Renal cortex interstitium (tissue), 15 donors: ENCODE measurements at places on chromosomes 6 and 20. TPM values are rescaled to one million over a fixed set of nuclear protein-coding genes. Genes with fewer than 3 reads are reported as not detected.

DNA sequence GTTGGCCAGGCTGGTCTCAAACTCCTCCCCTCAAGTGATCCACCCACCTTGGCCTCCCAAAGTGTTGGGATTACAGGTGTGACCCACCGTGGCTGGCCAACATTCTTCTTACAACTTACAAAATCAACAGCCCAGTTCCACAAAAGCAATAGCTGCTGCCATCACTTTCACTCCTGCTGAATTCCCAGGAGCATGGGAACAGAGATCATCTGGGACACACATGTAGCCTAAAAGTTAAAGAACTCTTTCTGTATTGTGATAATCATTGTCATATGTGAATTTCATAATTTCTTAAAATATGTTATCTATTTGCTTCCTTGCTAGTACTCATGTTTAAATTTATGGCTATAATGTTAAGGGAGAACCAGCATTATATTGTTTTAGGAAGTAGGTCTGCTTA is 51.7 kb downstream of the NCOA6 start:
- no peak for DNase-seq

GRCh38 chr6:5813625-5814027 is 193.1 kb downstream of the NRN1 start:
- no peak for DNase-seq

- no peak for DNase-seq
These were observed 118.4 kb upstream of the TRAF3IP2 start for GRCh38 chr6:111724039-111724438.

DNA sequence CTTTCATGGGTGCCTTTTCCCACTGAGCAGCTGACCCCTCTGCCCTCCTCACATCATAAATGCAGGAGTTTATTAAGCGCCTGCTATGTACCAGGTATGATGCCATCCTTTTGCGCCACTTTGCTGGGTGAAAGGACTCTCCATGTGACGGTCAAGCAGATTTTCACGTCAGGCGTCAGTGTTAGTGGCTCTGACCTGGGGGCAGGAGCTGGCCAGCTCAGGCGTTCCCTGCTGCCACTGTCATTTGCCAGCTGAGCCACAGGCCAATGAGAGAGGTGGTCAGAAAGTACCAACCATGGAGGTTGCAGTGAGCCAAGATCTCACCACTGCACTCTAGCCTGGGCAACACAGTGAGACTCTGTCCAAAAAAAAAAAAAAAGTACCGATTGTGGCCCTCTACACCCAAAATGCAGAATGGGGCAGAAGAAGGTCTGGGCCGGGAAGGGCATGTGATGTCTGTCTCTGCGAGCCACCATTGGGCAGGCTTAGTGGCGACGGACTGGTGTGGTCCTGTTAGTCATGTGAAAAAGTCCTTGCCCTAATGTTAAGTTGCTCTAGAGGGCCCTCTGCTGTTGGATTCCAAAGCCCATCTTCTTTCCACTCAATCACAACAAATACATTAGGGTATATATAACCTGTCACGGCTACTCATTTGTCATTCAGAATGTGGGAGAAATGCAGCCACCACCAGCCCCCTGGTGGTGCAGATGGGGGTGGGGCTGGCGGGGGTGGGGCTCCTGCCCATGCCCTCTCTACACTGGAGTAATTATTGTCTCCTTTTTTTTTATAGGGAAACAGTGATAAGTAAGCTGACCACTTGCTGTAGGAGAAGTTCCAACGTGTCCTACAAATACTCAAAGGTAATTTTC is 18.4 kb upstream of the SLC22A1 start:
- DNase-seq, result no peak

- DNase-seq, result no peak
These were observed 28.4 kb upstream of the APMAP start for GRCh38 chr20:25020901-25021301.

DNA sequence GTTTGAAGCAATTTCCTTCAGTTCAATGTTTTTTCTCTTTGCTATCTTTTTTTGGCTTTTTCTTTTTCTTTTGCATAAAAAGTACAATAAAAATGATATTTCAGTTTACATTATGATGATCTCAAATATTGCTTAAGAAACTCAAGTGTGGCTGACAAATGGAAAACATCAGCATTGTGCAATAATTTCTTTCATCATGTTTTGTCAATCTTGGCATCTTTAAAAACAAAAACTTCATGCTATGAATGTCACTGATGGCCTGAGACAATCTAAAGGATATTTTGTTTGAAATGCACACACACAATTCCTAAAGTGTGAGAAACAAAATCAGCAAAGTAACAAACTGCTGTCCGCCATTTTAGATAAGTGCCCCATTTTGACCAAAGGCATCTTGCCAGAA is 13.9 kb upstream of the MTCL3 start:
- no peak for DNase-seq

DNA sequence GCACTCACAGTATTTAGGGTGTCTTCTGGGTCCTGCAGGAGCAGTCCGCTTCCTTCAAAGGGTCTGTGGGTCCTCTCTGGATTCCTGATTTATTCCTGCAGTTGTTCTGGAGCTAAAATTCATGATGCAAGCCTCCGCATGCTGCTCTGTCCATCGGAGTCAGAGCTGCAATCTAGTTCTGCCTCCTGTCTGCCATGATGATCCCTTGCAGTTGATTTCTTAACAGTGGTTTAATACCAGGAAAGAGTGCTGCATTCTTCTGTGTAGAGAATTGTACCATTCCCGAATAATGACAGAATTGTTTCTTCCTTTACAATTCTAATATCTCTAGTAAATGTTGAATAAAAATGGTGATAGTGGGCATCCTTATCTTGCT is 72.0 kb upstream of the B3GAT2 start:
- no peak for DNase-seq

DNA sequence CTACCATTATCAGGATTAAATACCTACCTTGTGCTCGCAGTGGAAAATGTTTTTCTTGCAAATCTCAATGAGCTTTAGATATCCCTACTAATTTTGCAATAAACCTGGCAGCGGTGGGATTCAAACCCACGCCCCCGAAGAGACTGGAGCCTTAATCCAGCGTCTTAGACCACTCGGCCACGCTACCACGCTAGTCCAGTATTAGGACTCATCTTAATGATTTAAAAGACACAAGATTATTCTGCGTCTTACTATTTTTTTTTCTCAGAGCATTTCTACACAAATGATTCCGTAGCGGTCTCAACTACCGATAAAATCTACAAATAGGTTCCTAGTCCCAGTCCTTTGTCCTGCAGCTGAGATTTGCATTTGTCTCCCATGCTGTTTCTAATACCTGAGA is 35.2 kb upstream of the ZSCAN23 start:
- DNase-seq, result no peak

GRCh38 chr6:166806962-166807757 is 149.2 kb downstream of the RNASET2 start:
- DNase-seq, result no peak

- DNase-seq, result no peak
These were observed 64.4 kb upstream of the MAFB start for GRCh38 chr20:40753472-40753871.

MROH8 gene
- 5.9 TPM for polyA plus RNA-seq

GRCh38 chr6:42212442-42212841 is 5.2 kb downstream of the MRPS10 start:
- no peak for DNase-seq

- no peak for DNase-seq
These were observed 20.5 kb downstream of the BCAS4 start for GRCh38 chr20:50815162-50815989.

- DNase-seq, result no peak
These were observed 52.3 kb upstream of the IL20RA start for GRCh38 chr6:137097057-137097456.

GRCh38 chr6:135784507-135784906 is 67.0 kb upstream of the PDE7B start:
- no peak for DNase-seq

DNA sequence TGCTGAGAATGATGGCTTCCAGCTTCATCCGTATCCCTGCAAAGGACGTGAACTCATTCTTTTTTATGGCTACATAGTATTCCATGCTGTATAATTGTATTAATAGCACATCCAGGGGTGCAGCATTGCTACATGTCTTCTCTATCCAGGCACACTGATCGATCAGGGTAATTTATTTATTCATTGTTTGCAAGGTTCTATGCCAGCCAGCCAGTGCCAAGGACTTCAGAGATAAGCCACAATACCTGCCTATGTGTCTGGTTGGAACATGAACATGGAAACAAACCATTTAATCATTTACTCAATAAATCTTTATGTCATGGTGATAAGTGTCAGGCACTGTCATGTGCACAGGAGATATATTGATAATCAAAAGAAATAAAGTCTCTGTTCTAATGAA is 5.8 kb upstream of the OR2B3 start:
- DNase-seq, result no peak

DNA sequence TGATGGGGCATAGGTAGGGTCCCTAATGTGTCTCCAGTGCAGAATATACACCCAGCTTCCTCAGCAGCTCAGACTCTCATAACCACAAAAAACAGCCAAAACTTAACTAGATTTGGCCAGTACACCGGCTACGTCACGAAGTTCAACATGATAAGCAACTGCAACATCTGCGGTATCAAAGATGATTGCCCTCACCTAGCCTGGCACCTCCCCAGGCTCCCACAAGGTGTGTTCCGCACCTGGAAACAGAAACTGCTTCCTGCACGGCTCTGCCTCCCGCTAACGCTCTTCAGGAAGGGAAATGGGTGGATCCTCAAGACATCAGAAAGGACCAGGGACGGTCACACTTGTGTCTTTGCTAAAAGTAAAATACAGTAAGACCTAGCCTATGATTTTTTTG is 9.5 kb downstream of the TXNDC5 start:
- no peak for DNase-seq

FAM83B gene
- 7.8 TPM for polyA plus RNA-seq

PRRT1 gene
- 2.6 TPM for polyA plus RNA-seq

RFX6 gene
- 0.05 TPM for polyA plus RNA-seq
